Cortex of kidney (tissue), 1 donor: ENCODE measurements at places on chromosomes 4 and X.
A peak's percentile ranks its signal among the peaks of the same experiment; 100 is the strongest.

DNA sequence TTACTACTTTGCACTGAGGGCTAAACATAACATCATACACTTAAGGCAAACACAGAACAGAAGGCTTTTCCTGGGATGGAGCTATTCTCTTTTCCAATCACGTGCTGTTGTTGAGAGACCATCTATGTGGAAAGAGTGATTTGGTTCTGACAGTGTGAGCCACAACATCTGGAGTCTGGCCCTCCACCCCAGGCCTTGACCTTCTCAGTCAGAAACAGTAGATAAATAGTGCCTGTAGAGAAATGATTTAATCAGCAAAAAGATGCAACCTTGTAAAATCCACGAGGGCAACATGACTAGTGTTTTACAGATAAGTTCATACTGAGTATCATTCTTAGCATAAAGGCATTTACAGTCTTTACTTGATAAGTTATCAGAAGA, 10.8 kb upstream of the SFRP2 start:
- no peak for DNase-seq

- DNase-seq: no peak
Observed at GRCh38 chrX:85928606-85929005, 118.8 kb downstream of the CHM start.

DNA sequence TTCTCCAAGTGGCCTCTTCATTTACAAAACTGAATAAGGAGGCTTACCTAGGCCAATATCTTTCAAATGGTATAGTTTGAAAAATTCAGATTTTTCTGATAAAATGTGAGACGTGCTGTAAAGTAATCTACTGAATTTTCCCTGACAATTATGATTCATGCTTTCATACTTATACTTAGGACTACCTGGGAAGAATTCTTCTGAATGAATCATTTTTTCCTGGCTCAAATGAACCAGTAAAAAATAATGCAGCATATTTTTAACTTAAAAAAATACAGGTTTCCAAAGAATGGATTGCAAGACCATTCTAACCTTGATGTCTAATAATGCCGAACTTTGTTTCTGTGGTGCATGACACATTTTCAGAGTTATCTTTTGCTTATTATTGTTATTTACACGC, 375.4 kb downstream of the ZNF674 start:
- no peak for DNase-seq

DNA sequence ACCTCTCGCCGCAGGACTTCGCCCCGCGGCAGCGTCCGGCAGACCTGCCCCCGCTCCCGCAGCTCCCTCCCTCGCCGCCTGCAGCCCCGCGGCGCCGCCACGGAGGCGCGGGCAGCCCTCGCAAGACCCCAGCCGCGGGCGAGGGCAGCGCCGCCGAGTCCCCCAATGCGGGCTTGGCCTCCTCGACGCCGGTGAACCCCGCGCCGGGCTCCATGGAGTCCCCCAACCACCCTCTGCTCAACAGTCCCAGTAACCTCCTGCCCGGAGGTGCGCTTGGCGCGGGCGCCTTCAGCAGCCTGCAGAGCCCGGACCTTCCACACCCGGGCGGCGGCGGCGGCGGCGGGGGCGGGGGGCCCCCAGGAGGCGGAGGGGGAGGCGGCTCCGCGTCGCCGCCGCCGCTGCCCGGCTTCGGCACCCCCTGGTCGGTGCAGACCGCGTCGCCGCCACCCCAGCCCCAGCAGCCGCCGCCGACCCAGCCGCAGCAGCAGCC, 1.2 kb downstream of the CPEB2 start:
- DNase-seq: no peak

GRCh38 chr4:6884341-6884870, 25.2 kb upstream of the TBC1D14 start:
- no peak for DNase-seq

DNA sequence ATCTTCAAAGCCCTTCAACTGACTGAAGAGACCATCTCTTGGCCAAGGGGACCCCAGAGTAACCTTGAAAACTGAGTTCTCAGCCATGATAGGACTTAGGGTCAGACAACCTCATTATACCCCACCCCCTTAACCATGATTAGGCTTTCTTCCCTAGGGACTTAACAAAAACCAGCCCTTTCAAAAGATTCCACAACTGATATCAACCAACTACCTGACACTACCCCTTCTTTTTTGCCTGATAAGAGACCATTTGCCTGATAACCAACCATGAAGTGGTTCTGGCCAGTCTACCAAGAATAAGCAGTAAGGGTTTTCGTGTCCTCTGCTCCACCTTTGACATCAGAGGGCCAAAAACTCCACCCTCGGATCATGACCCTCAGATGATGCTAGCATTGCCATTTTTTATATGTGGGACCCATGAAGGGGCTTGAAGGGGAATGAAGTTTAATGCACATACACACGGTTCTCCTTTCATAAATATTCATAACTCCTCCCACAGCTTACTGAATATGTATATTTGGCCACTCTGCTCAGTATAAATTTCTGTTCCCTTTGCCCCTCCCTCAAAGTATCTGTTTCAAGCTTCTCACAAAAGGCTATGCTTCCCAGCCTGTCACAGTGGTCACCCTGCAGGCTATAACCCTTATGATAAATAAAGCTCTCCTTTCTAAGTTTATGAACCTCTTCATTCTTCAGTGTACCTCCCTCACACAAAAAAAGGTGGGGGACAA, 12.3 kb downstream of the TBCK start:
- no peak for DNase-seq

DNA sequence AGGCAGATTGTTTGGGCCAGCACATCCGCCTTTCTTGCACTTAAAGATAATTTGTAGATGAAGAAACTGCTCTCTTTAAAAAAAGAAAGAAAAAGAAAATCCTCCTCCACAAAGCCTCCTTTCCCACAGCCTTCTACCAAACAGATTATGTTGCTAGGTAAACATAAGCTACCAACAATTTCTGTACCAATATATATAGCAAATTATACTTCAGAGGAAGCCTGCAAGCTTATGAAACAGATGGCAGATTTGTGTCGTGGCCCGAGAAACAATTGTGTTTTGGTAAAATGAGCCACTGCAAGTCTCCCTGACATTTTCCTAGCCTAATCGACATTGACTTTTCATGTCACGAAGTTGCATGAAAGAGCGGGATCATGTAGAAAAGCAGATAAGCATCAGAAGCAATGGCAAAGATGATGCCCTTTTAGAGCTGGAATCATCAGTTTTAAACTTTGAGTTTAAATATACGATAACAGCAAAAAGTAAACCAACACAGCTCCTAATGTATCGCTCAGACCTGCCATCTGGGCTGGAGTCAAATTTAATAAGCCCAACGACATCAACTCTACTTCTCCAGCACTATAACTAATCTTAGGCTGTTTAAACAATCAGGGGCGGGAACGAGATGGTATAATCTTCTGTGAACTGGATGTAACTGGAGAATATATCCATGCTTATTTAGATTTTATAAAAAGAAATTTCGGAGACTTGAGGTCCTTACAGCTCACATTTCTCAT, 94.9 kb upstream of the PLAC1 start:
- DNase-seq: no peak

GRCh38 chrX:131650637-131651410, 107.0 kb downstream of the OR13H1 start:
- DNase-seq: no peak

GRCh38 chr4:70589785-70590184, 2.3 kb upstream of the AMBN start:
- no peak for DNase-seq

DNA sequence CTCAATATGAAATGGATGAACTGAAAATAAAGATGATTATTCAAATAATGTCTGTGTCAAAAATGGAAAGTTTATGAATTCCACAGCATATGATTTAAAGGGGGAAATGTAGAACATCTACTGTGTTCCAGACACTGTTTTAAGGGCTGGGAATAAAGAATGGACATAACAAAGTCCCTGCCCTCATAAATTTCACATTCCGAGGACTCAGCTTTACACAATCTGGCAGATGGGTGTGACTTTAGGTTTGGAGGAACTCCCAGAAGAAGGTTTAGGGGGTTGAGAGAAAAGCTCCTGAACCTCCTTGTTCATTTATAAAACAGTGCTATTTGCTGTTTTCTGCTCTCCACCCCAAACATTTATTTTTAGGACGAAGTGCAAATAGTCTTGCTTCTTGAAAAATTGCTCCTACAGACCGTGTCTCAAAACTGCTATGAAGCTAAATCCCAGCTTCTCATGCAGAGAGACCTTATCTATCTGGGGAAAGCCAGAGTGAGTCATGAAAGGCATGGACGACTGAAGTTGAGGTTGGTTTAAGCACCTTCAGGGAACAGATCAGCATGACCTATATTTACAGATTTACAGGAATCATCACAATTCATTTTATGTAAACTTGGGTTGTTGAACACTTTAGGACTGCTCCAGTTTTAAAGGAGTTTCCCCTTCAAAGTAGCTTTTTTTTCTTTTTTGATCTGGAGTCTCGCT, 184.3 kb downstream of the HS6ST2 start:
- DNase-seq: no peak

- DNase-seq: no peak
Observed at GRCh38 chr4:129146639-129147038, 50.7 kb downstream of the C4orf33 start.

- no peak for DNase-seq
Observed at GRCh38 chrX:111035256-111035655, 60.7 kb upstream of the PAK3 start.

DNA sequence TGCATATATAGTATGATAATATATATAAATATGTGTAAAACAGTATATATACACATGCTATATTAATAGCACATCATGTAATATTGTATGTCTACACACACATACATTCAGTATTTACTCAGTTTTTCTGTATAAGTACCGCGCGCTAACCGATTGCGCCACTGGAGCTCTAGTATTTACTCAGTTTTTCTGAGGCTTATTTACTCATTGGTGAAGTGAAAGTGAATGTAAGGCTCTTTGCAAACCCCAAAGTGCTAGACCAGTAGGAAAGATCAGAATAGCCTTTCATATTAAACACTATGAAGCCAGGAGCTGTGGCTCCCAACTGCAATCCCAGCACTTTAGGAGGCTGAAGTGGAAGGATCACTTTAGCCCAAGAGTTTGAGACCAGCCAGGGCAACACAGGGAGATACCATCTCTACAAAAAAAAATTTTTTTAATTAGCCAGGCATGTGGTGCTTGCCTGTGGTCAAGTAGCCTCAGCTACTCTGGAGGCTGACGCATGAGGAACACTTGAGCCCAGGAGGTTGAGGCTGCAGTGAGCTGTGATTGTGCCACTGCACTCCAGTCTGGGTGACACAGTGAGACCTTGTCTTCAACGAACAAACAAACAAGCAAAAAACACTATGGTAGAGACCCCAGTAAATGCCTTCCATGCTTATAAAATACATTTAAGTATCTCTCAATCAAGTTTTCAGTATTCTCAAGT, 125.8 kb downstream of the KIT start:
- DNase-seq: no peak

DNA sequence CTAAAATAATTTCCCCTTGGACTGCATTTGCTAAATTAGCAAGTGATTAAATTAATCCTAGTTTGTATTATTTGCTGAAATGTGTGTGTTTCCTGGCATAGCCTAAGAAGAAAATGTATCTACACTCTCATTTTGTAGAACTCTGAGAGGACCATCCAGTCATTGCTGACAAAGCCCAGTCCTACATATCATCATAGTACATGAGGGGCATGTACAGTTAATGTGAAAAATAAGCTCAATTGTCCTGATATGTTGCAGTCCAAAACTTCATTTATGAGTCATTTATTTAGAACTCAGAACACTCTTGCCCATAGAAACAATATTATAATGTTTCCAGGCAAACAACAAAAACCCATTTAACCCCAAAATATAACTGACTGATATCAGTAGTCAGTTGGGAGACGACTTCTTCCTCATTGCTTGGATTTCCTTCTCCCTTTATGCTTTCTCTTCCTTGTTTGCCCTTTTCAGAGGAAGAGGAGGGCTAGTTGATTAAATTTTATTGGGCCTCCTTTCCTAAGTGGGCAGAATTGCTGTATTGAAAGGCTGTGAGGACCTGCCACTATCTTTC, 26.9 kb upstream of the BBS12 start:
- no peak for DNase-seq

GRCh38 chr4:76305971-76306881, at the start of gene STBD1:
Gene STBD1 (plus strand): TSS chr4:76306733. CDS start chr4:76306770, 37 bp downstream.
- DNase-seq: peak; percentile 13

- DNase-seq: no peak
Observed at GRCh38 chr4:119652998-119653397, 24.4 kb upstream of the PDE5A start.

- no peak for DNase-seq
Observed at GRCh38 chr4:137370679-137371078, 161.6 kb downstream of the PCDH18 start.

DNA sequence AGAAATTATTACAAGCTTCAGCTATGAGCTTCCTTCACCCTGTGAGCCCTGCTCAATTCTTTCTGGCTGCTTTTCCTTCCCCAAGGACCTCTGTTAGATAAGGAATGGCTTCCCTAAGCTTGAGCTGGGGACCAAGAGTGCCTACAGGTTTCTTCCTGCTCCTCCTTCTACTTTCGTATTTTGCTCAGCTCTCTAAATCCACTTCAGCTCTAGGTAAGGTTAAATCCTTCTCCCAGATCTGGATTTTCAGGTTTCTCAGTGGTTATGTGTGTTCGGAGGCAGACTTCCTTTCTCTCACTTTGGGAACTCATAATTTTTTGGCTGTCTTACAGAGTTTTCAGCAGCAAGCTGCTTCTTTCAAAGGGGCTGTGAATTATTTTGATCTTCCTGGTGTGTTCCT, 21.9 kb upstream of the ZDHHC15 start:
- no peak for DNase-seq

DNA sequence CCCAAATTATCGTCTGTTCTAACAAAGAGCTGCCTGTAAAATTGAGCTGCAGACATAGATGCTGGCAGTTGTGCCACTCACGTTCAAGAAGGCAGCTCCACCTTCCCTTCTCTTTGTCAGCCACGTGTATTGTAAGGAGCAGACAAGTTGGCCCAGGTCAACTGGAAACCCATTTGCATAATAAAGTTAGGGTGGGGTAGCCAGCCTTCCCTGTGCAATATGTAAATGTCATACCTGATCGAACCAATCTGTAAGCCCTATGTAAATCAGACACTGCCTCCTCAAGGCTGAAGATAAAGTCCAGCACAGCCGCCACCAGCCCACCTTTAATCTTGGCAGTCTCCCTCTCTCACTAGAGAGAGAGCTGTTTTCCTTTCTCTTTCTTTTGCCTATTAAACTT, 117.2 kb downstream of the TMEM144 start:
- no peak for DNase-seq

DNA sequence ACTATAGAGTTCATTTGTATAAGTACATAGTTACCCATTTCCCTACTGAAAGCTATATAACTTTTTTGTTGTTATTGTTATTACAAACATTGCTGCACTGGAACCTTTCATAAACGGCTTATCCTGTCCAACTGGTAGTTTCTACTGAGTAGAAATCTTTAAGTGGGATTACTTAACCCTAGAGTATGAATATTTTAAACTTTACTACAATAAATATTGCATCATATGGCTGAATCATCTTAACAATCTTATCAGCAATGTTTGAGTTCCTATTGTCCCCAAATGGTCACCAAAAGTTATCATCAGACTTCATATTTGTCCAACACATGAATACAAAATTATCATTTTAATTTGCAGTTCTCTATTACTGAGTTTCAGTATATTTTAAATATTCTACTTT, 40.5 kb downstream of the LCORL start:
- no peak for DNase-seq

- DNase-seq: no peak
Observed at GRCh38 chr4:27397886-27398285, 537.2 kb downstream of the STIM2 start.

- no peak for DNase-seq
Observed at GRCh38 chr4:13409324-13409723, 74.8 kb downstream of the RAB28 start.
